CD4-positive, alpha-beta T cell treated with Interleukin-10 for 1 hour (primary cell): ENCODE measurements at places on chromosomes 2 and 18.

GRCh38 chr2:40120026-40120425, 331.9 kb downstream of the SLC8A1 start:
- no peak for DNase-seq

DNA sequence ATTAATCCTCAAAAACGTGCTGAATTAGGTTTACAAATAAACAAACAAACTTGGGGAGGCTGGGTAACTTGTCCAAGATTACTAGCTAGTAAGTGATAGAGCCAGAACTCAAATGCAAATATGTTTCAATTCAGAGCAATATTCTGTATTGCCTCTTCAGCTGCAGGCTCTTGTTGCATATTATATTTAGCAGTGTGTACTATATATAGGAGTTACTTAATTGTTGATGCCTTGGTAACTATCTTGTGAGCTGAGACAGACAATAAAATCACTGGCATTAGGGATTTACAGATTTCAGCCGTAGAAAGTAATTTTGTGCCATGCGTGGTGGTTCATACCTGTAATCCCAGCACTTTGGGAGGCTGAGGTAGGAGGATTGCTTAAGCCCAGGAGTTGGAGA, 10.2 kb upstream of the ANKRD12 start:
- DNase-seq: no peak

DNA sequence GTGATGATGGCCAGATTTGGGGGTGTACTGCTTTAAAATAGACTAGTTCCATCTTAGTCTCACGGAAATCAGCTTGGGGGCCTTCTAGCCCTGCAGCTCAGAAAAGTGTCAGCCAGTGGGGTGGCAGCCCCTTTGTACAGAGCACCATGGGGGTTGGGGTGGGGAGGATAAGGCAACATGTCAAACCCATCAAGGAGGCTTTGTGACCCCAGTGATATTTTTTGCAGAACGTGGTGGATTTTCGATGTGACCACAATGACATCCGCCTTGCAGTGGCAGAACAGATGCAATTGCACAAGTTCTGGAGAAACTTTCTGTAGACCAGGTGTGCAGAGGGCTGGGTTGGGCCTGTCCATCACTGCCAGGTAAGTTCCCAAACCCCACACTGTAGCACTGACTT, 3.0 kb upstream of the CD8A start:
- peak; percentile 49 for DNase-seq

- no peak for DNase-seq
These were observed 109.6 kb upstream of the EML6 start for GRCh38 chr2:54613794-54614257.

DNA sequence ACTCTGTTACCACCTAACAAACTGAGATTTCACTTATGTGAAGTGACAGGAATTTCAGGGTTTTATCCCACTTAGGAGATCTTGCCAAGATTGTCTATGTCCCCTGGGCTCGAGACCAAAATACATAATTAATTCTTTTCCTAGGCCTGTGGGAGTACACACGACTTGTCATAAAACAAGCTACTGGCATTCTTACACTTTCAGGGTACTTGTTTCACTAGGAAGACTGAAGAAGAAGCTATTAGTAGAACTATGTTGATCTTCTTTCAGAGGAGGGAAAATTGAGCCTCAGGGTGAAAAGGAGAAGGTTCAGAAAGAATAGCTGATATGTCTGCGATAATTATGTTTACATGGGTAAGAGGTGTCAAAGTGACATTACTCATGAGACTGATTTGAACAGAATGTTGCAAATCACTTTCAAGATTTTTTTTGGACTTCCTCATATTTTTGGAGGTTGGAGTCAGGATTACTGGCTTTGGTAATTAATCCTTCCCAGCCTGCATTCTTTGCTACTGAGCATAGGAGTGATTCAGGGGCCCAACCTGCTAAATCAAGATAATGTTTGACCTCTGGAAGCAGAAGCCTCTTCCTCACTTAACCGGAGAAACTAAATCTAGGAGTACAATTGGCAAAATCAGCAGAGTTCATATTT, 240.0 kb upstream of the NT5C1B start:
- no peak for DNase-seq

DNA sequence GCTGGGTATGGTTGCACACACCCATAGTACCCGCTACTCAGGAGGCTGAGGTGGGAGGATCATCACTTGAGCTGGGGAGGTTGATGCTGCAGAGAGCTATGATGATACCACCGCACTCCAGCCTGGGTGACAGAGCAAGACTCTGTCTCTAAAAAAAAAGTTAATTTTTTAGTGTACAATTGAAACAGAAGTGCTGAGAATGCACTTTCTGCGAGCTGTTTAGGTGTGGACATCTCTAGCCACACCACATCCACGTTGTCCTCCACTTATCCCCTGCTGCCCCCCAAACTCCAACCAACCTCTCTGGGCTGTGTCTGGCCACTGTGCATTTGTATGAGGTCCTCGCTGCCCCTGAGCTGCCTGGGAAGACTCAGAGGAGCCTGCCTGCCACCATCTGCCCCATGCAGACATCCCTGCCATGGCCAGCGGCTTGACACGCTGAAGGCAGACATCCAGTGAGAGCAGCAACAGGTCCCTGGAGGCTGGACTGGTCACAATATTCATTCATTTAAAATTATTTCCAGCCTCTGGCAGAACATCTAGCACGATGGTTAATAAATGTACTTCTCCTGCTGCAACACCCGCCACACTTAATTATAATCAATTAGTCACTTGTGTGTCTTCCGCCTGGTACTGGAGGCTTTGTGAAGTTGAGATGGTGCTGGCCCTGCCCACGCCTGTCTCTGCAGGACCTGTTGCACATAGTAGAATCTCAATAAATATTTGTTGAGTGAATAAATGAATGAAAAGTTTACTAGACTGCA, 3.7 kb upstream of the AFF3 start:
- no peak for DNase-seq

GRCh38 chr2:23423873-23424680, 39.1 kb downstream of the KLHL29 start:
- DNase-seq: no peak

DNA sequence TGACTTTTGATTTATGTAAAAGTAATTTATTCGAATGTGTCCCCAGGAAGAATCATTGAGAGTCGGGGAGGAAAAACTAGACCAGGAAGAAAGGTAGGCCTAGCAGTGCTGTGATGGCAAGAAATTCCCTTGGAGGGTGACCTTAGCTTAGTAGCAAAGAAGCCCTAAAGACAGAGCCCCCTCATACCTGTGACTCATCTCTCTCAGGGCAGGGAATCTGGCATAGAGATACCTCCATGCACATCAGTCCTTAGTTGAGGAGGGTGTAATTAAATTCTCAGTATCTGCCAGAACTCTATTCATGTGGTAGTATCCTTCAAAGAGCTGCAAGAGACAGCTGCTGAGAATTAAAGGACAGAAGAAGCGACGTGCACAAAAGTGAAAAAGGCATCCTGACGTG, 360.3 kb downstream of the FBXO15 start:
- DNase-seq: no peak

- DNase-seq: no peak
These were observed 86.7 kb upstream of the THUMPD2 start for GRCh38 chr2:39865751-39866150.

DNA sequence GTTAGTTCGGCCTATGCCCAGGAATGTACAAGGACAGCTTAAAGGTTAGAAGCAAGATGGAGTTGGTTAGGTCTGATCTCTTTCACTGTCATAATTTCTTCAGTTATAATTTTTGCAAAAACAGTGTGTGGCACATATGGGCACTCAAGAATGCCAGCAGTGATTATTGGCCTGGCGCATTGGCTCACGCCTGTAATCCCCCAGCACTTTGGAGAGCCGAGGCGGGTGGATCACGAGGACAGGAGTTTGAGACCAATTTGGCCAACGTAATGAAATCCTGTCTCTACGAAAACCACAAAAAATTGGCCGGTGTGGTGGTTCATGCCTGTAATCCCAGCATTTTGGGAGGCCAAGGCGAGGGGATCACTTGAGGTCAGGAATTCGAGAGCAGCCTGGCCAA, 75.7 kb upstream of the MSH2 start:
- no peak for DNase-seq

- DNase-seq: no peak
These were observed 19.8 kb downstream of the POU3F3 start for GRCh38 chr2:104873689-104874054.

DNA sequence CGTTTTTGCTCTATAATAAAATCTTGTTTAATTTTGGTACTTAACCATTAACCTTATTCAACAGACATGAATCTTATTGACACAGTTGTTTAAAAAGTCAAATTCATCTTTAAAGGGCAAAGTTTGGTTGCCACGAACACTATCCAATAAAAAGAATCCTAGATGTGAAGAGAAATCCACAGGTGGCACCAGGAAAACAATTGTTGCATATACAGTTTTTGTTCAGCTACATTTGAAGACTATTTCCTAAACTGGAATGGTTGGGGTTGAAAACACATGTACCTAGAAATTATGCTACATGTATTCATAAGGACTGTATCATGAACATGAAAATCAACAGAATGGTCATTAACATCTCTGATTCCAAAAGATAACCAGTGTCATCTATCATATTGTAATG, 71.1 kb upstream of the GULP1 start:
- DNase-seq: no peak

DNA sequence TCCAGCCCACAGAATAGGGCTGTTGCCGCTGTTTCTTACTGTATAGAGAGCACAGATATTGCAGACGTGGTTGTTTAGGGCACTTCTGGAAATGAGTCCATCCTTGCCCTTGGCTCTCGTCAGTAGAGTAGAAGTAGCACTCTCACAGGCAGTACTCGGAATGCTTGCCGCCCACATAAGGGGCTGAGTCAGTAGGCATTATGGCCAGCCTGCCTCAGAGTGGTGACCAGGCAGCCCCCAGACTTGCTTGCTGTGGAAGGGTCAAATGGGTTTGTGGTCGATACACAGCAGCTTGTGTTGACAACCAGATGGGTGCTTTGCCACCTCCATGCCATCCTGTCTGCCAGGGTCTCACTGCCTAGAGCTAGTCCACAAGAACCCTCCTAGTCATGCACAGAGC, 38.7 kb downstream of the PLEKHB2 start:
- DNase-seq: no peak

DNA sequence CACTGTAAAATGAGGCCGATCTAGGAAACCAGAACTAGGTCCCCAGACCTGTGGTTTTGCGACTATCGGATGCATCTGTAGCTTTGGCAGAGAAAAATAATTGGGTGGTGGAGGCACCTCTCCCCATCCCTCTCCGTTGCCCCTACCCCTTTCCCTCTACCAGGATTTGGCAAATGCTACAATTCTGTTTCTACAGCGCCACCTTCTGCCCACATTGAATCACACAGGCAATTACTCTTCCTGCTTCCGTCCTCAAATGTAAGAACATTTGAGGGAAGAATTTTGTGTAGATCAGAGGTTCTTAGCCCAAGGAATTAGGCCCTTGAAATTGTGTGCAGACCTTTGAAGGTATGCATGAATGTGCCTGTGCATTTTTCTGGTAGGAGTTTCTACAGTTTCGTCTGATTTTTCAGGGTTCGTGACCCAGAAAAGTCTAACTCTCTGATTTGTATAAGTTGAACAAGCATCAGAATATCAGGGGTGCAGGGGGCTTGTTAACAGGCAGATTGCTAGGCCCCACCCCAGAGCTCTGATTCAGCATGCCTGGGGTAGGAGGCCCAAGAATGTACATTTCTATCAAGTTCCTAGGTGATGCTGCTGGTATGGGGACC, 11.2 kb downstream of the ATP6V1B1 start:
- peak; percentile 63 for DNase-seq

- DNase-seq: no peak
These were observed 7.4 kb downstream of the MCEE start for GRCh38 chr2:71122387-71123298.

- no peak for DNase-seq
These were observed 48.1 kb downstream of the KCNE4 start for GRCh38 chr2:223100061-223100511.

GRCh38 chr2:46200100-46200690, 97.0 kb upstream of the EPAS1 start:
- DNase-seq: no peak

DNA sequence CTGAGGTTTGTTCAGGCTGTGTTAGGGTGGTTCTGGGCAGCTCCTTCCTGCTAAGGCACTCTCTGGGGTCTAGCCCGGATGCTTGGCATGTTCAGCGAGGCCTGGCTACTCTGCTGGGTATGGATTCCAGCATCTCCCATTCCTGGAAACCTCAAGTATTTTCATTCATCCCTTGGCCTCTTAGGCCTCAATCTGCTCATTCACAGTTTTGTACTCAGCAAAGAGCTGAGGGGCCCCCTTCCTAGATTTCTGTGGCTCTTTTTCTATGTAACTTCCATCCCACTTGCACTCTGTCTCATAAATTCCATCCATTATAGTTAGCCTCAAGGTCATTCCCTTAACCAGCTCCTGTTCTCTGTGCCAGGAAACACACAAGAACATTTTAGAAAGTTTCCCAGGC, 798.8 kb upstream of the HS6ST1 start:
- no peak for DNase-seq

GRCh38 chr2:105498281-105498846, 99.5 kb upstream of the FHL2 start:
- DNase-seq: no peak

- DNase-seq: peak; percentile 72
These were observed at the start of gene ADGRF3 for GRCh38 chr2:26346454-26347053. Gene ADGRF3, minus strand, starts transcription at chr2:26346789. Its CDS starts 555 bp downstream, at chr2:26346234.

DNA sequence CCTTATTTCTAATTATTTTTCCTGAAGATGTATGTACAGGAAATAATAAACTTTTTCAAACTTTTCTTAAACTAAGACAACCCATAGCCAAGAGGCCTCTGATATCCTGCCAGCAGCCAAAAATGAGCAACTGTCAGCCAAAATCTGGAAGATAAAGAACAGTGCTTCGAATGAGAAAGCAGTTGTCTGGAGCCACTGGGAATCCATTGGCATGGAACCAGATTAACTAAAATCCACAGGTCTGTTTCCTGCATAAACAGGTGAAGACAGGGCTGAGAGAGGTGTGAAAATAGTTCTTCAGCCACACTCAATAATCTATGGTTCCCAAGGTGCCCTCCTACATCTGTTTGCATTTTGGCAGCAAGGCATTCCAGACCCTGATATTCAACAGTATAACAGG, 1076.7 kb upstream of the PIK3C3 start:
- no peak for DNase-seq

- no peak for DNase-seq
These were observed 14.4 kb downstream of the MTHFD2 start for GRCh38 chr2:74212702-74213410.
